Lower lobe of right lung (tissue), 2 donors: ENCODE measurements at places on chromosomes 2 and 18. TPM values are rescaled to one million over a fixed set of nuclear protein-coding genes. Genes with fewer than 3 reads are reported as not detected.

DNA sequence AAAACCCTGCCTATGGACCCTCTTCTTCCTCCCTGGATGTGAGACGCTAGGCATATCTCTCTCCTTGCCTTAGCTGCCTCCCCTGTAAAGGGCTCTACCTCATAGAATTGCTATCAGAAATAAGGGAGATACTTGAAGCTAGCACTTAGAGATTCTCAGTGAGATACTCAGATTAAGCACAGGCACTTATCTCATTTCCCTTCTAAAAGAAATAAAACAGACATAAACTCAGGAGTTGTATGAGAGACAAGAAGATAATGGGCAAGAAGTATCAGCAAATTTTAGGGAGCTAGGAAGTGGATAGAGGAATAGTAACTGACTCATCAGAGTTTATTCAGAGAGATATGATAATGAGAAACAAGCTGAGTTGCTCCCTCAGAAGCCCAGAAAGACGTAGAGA, 131.0 kb downstream of the SP3 start:
- DNase-seq: no peak

DNA sequence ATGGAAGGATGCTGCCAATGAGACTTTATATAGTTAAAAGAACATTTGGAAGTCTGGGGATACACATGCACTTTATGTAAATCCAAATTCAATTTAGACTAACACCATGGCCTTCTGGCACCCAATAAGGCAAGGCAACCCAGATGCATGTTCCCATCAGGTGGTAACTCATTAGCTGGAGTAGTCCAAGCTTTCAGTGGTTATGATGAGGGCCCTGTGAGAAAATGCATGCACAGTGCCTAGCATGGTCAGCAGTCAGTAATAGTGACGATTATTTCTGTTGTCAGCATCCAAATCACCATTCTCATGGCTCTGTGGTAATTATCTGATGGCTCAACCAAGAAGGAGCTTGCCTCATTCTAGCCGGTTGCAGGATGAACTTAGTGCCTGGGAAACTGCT, 70.3 kb upstream of the CTLA4 start:
- no peak for DNase-seq

DNA sequence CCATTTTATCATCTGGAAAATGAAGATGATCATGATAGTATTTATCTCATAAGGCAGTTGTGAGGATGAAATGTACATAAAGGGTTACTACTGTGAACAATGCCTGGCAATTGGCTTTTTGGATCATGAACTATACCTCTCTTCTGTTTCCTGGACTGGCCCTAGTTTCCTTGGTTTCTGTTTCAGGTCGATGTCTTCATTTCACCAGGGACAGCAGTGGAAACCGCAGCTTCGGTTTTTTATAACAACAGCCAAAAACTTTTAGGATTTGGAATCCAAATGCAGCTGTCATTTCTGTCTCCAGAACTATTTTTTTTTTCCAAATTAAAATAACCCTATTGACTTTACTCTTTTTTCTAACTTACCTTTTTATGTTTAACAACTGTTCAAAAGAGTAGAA, 425.1 kb downstream of the RND3 start:
- no peak for DNase-seq

DNA sequence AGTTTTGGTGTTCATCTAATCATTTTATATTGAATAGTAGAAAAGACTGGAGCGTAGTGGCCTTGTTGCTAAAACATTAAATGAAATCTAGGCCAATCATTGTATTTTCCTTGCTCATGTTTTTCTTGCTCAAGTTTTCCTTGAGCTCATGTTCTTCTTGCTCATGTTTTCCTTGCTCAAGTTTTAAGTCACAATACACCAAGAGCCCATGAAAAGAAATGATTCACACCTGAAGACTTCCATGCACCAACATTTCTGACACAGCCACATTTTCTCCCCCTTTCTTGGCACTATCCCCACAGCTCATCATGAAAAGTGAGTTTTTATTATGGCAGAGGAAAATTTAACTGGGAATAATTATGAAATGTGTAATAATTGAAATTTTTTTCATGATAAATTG, 92.0 kb downstream of the LRP1B start:
- DNase-seq: no peak

Gene UGT1A7
- not detected for total RNA-seq

DNA sequence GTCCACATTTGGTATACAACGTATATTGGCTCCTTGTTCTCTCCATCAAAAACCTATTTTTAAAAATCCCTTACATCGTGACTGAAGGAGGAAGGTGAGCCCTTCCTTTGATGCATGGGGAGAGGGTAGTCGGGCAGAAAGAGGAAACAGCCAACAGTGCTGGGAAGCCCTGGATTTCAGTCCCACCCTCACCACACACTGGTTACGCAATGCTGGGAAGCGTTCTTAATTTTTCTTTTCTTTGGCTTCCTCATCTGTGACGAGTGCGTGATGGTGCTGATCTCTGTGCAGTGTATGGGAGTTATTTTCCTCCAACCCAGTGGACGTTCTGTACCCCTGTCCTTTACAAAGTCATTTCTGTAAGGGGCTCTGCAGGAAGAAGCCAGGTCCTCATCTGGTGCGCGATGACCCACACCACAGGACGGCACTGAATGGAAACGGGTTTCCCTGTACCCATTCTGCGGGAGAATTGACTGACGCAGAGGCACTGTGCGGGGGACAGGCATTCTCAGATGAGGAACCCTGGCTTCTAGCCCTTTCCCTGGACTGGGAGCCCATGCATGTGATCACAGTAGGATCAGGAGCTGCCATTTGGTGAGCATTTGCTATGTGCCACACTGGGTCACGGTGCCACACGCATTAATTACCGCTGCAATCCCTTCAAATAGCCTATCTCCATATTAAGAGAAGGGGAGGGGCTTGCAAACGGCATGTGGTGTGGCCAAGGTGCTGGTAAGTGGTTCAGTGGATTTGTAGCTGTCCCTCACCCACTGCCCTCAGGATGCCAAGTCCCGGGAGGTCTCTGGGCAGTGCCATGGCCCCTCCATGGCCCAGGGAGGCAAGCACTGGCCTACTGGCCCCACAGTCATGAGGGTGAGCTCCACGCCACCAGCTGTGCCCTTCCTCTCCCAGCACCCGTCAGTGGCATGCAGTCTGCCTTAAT, 4.3 kb downstream of the COLEC11 start:
- no peak for DNase-seq

- no peak for DNase-seq
These were observed 9.5 kb downstream of the PASK start for GRCh38 chr2:241139531-241140444.

Gene PAX3
- not detected for total RNA-seq

- DNase-seq: no peak
These were observed 496.2 kb downstream of the SATB2 start for GRCh38 chr2:198961547-198961946.

DNA sequence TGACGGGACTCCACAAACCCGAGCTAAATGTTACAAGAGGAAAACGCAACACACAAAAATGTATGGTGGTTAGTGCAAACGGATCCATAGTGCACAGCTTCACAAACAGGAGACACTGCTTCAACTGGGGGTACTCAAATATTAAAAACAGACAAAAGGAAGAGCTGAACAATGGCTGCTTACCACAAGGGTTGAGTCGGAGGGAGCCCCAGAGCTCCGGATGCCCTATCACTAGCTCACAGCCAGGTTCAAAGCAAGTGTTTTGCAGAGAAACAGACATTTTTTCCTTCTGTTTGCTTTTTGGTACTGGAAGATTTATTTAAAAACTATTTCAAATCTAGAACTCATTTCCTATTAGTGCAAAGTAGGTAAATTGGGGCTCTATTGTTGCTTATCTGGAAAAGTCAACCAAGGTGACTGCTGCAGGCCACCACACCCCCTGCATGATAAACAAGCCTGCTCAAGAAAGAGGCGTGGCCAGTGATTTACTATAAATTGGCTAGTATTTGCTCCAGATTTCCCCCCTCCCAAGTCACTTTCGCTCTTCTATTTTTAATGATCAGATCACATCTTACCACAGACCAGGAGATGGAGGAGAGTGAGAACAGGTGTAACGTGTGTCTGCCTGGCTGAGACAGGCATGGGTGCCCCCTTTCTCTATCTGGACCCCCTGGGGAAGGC, 46.5 kb downstream of the ZAP70 start:
- no peak for DNase-seq

Gene CCDC85A
- total RNA-seq: 17.0 TPM

- no peak for DNase-seq
These were observed 1696.7 kb upstream of the PIK3C3 start for GRCh38 chr18:40258311-40258710.

Gene DPYSL5
- total RNA-seq: not detected

DNA sequence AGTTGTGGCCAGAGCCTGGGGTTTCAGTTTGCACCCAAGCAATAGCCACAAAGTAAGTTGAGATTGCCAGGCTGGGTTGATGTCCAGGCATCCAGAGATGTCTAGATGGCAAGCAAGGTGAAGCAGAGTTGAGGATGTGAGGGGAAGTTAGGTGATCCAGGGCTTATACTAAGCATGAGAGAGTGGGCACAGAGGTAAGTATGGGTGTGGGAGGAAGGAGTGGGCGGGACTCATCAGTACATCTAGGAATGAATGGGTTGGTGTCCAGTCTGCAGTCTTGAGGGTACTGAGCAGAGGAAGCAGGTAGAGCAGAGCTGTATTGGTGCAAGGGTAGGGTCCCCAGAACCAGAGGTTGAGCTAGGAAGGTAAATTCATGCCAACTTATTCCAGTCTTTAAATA, 1.5 kb downstream of the SEMA4F start:
- no peak for DNase-seq

DNA sequence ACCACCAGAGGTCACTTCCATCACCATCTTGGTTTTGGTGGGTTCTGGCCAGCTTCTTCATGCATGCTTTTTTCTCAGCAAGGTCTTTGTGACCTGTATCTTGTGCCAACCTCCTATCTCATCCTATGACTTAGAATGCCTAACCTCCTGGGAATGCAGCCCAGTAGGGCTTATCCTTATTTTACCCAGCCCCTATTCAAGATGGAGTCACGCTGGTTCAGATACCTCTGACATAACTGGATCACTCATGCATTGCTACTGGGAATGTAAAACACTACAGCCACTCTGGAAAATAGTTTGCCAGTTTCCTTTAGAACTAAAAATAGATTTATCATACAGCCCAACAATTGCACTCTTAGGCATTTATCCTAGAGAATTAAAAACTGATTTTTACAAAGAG, 219.2 kb downstream of the IRS1 start:
- DNase-seq: no peak

Gene ANTXR1
- 54.3 TPM for total RNA-seq

Gene KCNIP3
- total RNA-seq: 2.6 TPM

DNA sequence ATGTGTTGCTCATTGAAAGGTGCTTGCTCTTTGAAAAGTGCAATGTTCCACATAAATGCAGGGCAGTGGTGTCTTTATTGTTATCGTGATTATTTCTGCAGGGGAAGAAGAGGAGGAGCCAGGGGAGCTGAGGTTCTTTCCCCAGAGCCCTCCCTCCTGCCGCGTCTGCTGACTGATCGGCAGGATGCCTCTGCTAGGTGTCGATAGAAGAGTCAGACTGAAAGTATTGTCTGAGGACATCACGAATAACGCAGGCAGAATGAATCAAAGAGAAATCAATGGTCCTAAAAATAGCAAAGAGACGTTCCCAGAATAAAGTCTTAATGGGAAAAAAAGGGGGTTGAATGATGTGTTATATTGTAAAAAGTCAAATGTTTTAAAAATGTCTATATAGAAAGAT, 47.4 kb upstream of the SIX3 start:
- DNase-seq: no peak

- DNase-seq: no peak
These were observed 151.2 kb downstream of the STK39 start for GRCh38 chr2:168096158-168096557.

GRCh38 chr2:162053808-162054155, 20.2 kb downstream of the DPP4 start:
- no peak for DNase-seq

DNA sequence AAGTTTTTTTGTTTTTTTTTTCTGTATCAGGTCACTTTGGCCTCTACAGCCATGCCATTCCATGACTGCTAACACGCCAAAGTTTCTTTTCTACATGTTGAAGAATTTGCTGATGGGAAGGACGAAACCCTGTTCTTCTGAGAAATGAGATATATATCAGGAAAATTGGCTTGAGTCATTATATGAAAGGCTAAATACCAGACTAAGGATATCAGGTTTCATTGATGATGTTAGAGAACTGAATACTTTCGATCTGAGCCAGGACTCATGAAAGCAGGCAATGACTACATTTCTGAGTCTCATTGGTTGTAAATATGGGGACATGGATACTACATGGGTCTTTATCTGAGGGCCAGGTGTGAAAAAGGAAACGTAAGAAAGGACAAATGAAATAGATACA, 181.4 kb downstream of the OSR1 start:
- no peak for DNase-seq

Gene AGXT
- total RNA-seq: not detected

Gene TMEM247
- total RNA-seq: not detected

DNA sequence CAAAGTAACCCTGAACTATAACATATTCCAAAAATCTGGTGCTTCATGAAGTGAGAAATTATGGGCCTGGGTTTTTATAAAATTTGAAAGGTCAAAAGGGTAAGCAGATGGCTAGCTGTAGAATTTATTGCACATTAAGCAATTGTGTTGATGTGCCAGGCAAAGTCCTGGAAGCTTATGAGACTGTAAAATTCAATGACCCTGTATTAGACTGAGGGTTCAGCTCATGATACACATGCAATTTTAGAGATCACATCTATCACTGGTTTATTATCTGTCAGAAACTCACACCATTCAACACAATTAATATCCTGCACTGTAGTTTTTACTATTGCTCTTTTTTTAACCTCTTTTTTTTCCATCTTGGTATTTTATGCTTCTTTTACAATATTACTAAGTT, 1162.6 kb upstream of the SLC39A10 start:
- DNase-seq: no peak

GRCh38 chr2:121160366-121160765, 124.6 kb downstream of the TFCP2L1 start:
- DNase-seq: no peak

DNA sequence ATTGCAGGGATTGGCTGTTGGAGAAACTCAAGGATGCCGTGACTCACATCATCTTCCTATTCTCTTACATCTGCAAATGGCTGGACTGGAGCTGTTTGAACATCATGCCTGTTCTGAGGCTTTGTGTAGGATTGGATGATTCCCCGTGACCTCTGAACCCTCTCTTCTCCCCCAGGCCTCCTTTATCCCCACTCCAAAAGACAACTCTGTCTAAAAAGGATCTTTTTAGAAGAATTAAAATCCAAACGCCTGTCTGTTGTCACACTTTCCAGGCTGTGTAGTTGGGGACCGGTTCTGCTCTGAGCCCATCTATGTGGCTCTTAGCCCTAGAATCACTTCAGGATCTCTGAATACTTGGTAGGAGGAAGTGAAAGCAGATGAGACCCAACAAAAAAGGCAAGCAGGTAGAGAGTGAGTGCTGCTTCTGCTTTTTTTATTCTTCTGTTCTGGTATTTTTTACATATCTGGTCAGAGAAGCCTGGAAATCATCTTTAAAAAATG, 565 bp downstream of the SP140 start:
- no peak for DNase-seq
